ENCODE measurements at places on chromosomes 5 and 9. TPM values are rescaled to one million over a fixed set of nuclear protein-coding genes. Genes with fewer than 3 reads are reported as not detected.

DNA sequence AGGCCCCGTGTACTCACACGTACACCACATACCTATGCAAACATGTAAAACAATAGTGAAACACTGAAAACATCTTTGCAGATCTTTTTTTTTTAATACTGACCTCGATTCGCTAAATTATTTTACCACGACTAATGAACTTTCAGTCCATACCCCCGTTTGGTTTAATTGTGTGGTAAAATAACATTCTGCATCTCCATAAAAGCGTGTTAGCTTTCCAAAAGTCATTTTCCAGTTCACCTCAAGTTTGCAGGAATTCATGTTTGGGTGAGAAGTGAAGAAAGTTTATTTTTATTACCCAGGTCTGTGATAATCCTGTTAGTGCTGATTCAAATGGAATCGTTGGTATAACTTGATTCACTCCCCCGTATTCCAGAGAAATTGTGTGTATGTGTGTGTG lies 652 bp downstream of the ARSK start:
- no peak for DNase-seq

DNA sequence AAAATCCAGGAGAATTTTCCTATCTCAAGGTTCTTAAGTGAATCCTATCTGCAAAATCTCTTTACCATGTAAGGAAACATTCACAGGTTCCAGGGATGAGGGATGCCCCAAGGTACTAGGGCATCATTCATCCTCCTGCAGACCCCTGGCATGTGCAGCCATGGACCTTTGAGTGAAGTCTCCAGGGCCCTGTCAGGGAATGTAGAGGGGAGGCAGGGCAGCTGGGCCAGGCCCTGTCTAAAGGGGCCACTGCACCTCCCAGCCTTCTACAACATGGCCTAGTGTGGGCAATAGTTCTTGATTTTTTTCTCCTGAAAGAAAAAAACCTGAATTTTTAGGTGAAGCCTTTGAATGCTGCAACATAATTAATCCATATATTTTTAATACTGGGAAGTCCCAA lies 63.3 kb downstream of the SEMA4D start:
- no peak for DNase-seq

DNA sequence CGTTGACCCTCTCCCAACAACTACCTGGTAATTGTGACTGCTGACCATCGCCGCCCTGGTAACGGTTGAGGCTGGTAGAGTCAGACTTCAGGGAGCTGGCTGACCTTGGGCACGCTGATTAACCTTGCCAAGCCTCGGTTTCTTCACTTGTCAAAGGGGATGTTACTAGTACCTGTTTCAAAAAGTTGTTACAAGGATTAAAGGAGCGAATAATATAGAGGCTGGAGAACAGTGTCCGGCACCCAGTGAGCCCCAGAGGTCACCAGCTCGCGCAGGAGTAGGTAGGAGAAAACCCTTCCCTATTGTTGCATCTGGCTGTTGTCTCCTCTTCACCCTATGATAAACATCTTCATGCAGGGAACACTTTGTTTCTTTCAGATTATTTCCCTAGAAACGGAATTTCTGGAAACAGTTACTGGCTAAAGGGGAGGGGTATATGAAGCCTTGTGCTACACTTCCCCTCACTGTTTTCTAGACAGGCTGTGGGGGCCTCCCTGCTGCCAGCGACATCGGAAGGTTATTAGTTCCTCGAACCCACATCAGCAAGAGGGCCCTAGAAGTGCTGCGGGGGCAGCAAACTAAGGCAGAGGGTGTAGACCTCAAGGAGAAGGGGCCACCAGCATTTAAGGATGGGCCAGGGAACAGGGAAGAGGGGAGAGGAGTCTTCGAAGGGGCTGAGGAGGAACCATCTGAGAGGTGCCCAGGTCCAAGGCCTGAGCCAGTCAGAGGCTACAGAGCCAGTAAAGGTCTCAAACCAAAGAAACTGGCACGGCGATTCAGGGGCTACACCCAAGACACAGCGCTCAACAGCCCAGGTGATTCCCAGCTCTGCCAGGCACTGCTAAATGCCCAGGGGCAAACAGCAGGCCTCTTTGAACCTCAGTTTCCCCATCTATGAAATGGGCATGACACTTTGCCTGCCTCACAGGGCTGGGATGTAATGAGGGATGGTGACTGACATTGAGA lies 37.6 kb downstream of the HRH2 start:
- DNase-seq, result no peak

DNA sequence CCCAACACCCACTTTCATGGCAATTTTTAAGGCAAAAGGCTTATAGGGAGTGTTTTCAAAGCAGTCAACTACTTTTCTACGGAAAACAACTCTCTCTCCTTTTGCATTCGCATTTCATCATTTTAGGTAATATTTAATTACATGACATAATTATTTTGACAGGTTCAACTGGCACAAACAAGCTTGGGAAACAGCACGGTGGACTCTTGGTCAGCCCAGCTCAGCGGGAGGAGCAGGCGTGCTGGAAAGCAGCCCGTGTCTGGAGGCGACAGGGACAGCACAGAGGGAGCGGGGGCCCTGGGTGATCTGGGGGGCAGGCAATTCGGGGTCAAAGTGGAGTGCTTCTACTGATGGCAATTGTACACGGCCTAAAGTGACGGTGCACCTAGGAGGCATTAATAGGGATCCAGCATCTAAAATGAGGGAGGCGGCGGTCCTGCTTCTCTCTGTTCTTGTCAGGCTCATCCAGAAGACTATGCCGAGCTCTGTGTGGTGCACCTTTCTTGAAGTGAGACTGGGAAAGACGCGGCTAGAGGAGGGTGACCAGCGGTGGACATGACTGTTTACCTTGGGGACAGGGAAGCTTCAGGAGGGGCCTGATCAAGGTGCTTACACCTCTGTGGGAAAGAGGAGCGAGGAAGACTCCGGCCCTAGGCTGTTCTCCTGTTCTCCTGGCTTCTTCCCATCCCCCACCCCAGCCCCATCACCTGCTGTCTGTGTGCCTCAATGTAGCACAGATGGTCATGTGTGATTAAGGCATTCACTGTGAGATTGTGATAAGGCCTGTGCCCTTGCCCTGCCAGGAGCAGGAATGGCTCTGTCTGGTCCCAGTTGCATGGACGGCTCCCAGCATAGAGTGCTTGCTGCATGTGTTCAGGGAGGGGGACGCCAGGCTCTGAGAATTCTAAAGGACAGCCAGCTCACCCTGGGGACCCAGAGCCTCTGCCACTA lies 3.4 kb downstream of the MYMK start:
- DNase-seq, result no peak

- DNase-seq, result no peak
These were observed 30.0 kb downstream of the RAPGEF1 start for GRCh38 chr9:131709771-131710431.

DNA sequence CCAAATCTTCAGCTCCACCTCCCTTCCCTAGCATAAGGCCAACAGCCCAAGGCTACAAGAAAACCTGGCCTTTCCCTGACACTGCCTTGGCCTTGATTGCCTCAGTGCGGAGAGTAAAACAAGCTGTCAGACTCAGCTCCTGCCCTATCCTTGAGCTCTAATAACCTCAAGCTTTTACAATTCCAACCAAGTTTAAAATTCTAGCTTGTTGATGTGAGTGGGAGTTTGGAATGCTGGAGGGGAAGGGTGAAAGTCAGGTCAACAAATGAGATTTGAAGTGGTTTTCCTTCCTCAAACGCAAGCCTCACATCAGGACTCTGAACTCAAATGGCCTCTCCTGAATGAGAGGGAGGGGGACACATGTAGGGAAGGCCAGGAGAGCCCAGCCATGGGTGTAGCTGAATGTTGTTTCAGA lies 197.0 kb upstream of the VLDLR start:
- no peak for DNase-seq

GRCh38 chr9:118734696-118735095 lies 634.5 kb downstream of the BRINP1 start:
- DNase-seq, result no peak

DNA sequence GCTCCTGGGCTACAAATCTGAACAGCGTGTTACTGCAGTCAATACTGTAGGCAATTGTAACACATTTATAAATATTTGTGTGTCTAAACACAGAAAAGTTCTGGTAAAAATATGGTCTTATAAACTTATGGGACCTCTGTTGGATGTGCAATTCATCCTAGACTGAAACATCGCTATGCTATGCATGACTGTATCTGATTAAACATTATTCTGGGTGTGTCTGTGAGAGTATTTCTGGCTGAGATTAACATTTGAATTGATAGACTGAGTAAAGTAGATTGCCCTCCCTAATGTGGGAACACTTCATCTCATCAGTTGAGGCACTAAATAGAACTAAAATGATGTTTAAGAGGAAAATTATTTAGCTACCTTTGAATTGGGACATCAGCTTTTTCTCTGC lies 24.3 kb upstream of the PRDM9 start:
- DNase-seq, result no peak

GRCh38 chr5:176447591-176447977 lies 601 bp upstream of the FAF2 start:
- no peak for DNase-seq

GRCh38 chr5:59756373-59757035 lies 137.0 kb downstream of the PDE4D start:
- no peak for DNase-seq

GRCh38 chr5:96385538-96385937 lies 47.5 kb downstream of the PCSK1 start:
- no peak for DNase-seq

DNA sequence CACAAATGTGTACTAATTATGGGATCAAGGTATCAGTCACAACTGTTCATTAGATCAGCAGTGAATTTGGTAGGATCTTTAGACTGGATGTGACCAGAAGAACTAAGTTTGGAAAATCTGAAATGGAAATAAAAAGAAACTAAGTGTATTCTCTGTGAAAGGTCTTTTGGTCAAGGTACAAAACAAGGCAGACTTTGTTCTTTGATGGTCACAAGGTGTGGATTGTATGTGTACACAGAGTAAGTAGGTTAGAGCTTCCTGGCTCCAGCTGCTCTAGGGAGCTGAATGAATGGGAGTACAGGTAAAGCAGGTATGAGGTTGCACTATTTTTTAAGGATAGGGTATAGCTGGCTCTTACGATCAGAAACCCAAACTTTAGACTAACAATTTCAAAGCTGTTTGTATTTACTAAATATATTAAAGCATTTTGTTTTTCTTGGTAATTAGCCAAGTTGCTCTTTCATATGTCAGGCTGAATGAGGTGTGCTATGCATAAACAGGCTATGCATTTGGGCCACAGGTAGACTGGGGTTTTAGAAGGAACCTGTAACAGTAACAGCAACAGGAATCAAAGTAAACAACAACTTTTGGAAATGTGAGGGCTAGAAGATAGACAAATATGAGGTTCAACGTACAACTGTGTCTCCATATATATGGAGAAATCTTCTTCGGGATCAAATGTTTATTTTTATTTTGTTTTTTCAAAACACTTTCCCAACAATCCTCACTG lies 32.5 kb downstream of the FAM169A start:
- DNase-seq, result no peak

GRCh38 chr5:81694726-81695125 lies 56.2 kb downstream of the SSBP2 start:
- no peak for DNase-seq

GRCh38 chr9:122346478-122347347 lies 24.1 kb upstream of the PTGS1 start:
- DNase-seq, result no peak

- DNase-seq, result no peak
These were observed 99.3 kb downstream of the SEMA6A start for GRCh38 chr5:116475338-116475737.

GRCh38 chr5:169299191-169299662 lies 1.7 kb downstream of the SLIT3 start:
- no peak for DNase-seq

DNA sequence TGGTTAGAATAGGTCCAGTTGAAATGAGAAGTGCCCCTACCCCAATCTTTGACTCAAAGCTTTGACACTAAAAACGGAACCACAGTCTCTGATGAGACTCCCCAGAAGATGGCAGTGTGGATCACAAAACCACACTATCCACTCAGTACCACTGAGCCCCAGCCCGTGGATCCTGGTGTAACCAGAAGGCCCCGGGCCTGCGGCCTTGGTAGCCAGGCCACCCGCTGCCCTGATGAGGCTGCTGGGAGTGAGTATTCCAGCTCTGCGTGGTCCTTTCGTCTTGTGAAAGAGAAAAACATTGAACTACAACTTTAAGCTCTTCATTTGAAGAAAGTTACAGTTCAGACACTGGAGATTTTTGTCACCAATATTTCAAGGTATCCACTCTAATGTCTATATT lies 42.2 kb upstream of the FBP1 start:
- DNase-seq, result peak; percentile 87

DNA sequence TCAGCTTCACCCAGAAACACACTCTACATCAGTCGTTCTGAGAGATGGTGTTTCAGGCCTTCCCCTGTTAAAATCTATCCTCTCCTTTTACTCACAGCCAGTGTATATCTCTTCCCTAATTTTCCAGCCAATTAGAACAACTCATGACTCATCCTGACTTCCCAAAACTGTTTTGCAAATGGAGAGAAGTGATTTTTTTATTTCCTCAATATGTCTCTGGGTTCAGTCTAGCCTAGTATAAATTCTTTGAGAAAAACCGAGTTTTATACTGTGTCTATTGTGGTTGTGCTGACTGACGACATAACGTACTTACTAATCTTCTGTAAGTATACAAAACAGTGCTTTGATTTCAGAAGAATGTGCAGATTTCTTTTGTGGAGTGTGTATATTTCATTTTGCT lies 28.4 kb upstream of the CAST start:
- DNase-seq, result no peak

DNA sequence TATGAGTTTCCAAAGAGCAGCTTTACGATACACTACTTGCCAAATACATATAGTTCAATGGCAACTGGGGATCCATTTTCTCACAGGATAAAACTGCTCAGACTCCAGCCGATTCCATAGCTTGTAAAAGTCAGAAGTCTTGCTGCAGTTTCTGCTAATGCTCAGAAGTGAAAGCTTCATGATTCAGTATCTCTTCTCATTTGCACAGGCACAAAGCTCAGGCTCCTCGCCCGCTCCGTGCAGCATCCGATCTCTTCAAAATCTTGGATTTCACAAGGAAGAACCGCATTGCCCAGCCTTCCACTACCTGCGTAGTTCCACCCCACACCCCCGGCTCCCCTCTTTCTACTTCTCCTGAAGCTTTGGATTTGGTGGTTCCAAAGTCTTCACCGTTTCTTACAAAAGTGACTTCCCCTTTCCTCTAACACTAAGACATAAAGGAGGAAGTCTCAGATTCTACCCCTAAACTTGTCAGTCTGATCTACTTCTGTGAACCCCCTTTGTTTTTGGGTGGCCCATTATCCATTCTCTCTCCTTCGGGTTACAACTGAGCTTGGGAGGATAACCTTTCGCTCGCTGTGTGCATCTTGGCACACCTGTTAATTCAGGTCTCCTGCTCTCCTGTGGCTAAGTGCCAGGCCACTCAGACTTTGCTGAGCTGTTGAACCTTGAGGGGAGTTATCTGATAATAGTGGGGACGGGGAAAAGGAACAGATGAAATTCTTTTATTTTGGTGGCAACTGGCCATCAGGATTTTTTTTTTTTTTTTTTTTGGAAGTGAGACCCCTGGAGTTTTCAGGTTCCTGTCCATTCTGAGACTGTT lies 194.1 kb downstream of the GNA14 start:
- DNase-seq, result no peak

Gene IL33
- total RNA-seq, result 0.05 TPM

Gene PLEKHG4B
- 3.9 TPM for total RNA-seq

Gene ISOC1
- 123 TPM for total RNA-seq

Gene TAS2R1
- not detected for total RNA-seq

Gene TMC1
- total RNA-seq, result not detected

Gene RGS3
- 35.8 TPM for total RNA-seq

Gene TRIM36
- total RNA-seq, result 15.3 TPM

Gene FAM151B
- 9.2 TPM for total RNA-seq

Gene FGF1
- not detected for total RNA-seq

Gene SPAAR
- total RNA-seq, result 0.12 TPM

Gene TEK
- total RNA-seq, result 2.3 TPM

Gene NR2F1
- total RNA-seq, result 18.2 TPM

Gene RNF180
- 0.65 TPM for total RNA-seq

Gene FOXD4
- 1.4 TPM for total RNA-seq

All from SJCRH30 (cell line).